ENCODE measurements at places on chromosomes 3 and 15. TPM values are rescaled to one million over a fixed set of nuclear protein-coding genes. Genes with fewer than 3 reads are reported as not detected.

DNA sequence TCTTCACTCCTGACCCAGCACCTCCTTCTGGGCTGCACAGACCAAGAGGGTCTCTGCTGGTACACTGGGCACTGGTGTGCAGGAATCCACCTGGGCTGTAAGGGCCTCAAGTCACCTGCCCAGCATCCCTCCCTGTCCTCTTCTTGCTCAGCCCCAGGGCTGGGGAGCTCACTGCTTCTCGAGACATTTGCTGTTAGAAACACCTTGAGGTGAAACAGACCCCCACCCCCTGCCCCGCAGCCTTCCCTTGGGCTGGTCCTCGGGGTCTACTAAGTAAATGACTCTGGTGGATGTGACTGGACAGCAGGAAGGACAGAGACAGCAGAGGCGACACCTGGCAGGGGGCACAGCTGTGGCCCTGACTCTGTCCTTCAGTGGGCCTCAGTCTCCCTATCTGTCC, 29.1 kb downstream of the LOXL1 start:
- DNase-seq = peak; percentile 58
- H3K36me3 ChIP-seq = no peaks in the 10 kb centered on the region
- H3K27ac ChIP-seq = no peak overlapping the region
- no peak overlapping the region for H3K4me3 ChIP-seq

- no peak overlapping the region for H3K27ac ChIP-seq
- DNase-seq = no peak
- no peaks in the 10 kb centered on the region for H3K36me3 ChIP-seq
- H3K4me1 ChIP-seq = no peaks in the 10 kb centered on the region
- no peaks in the 10 kb centered on the region for H3K27me3 ChIP-seq
- no peak overlapping the region for H3K4me3 ChIP-seq
Observed at GRCh38 chr15:32959077-32959476, 235.4 kb downstream of the FMN1 start.

GRCh38 chr15:67746022-67746421, 79.3 kb upstream of the SKOR1 start:
- DNase-seq = no peak
- H3K4me1 ChIP-seq = peaks cover 46% of the 10 kb centered on the region
- H3K36me3 ChIP-seq = peaks cover 3% of the 10 kb centered on the region
- H3K27me3 ChIP-seq = no peaks in the 10 kb centered on the region
- no peak overlapping the region for H3K27ac ChIP-seq
- no peak overlapping the region for H3K4me3 ChIP-seq

- H3K4me3 ChIP-seq = no peak overlapping the region
Observed at GRCh38 chr3:137687181-137687879, 76.8 kb upstream of the SOX14 start.

DNA sequence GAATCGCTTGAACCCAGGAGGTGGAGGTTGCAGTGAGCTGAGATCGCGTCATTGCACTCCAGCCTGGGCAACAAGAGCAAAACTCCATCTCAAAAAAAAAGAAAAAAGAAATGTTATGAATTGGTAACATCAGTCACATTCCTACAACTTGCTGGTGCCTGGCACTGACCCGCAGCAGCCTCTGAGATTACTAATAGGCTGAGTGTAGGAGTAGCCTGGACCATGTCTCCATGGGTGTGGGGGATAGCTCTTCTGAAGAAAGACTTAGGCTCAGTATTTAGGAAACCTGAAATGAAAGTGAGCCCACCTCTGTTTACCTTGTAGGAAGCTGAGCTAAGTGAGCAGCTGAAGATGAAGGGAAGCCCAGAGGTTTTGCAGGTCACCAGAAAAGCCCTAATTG, 148.3 kb downstream of the LRRC28 start:
- no peaks in the 10 kb centered on the region for H3K36me3 ChIP-seq
- no peak overlapping the region for H3K27ac ChIP-seq
- no peaks in the 10 kb centered on the region for H3K4me1 ChIP-seq

FEZF2 gene
- total RNA-seq = not detected

MINDY2 gene
- total RNA-seq = 20.1 TPM

SEMA5B gene
- 0.27 TPM for total RNA-seq

GABRB3 gene
- 2.0 TPM for total RNA-seq

MFGE8 gene
- total RNA-seq = 77.6 TPM

MYZAP gene
- total RNA-seq = 15.0 TPM
